MG63 (cell line): ENCODE measurements at places on chromosomes 5 and 9.

DNA sequence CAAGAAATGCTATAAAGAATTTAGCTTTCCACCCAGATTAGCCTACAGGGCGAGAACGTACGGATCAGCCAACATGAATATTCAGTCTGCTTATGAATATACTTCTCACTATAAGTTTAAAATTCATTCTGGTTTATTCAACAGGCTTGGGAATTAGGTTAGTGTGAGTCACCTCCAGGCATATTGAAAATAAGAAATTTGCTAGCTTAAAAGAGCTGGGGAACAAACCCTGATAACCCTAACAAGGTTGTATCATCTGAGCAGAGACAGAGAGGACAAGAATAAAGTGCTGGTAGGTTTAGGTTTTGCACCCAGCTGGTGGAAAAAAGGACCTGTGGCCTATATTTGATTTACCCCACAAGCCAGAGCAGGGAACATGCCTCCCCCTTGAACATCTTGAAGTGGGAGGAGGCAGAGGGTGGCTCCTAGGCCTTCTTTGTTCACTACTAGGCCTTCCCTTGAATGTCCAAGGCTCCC, 12.3 kb downstream of the FNBP1 start:
- no peak for DNase-seq

- no peak for DNase-seq
These were observed 7.4 kb upstream of the ADGRD2 start for GRCh38 chr9:124442826-124443225.

GRCh38 chr5:101995585-101995984, 300.5 kb downstream of the SLCO4C1 start:
- no peak for DNase-seq

- DNase-seq: no peak
These were observed 2.0 kb upstream of the MXD3 start for GRCh38 chr5:177313561-177314259.

DNA sequence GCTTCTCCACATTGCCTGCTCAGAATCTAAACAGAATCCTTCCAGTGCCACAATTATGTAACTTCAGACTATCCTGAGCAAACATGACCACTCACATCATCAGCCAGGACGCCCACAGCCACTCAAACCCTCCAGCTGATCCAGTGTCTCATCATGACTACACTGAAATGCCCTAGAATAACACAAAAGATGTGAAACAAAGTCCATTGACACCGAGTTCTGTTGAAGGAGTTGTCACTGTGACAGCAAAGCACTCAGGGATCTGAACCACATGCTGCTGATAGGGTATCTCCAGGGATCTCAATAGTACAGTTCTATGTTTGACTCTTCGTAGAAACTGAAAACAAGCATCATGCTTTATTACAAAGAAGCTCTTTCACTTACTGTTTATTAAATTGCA, 150.2 kb downstream of the GABBR2 start:
- DNase-seq: no peak

DNA sequence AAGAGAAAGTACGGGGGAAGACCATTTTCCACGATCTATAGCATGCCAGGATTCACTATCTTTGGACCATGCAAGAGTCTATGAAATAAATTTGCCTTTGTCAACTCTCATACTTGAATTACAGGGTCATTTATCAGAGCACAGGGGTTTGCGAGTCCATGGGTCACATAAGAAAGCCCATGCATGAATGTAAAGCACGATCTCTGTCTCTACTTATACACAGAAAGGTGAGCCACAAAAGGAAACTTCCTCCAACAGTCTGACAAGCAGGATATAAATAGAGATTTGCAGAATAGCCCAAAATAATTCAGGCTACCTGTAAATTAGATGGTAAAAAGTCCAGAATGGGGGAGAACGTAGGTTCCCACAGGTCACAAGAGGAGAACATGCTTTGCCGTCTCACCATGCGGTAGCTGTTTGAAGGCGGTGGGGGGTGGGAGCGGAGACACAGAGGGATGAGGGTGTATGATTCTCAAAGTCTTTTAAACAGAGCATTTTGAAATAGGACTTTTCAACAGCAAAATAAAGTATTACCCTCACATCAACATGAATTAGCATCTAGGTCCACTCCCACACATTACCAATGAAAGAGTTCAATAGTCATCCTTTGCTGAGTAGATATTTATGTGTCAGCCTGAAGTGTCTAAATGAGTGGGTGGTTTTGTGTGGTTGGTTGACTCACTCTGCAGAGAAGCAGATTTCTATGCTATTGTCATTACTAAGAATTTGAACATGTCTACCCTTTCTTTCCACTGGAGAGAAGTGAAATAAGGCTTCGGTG, 279.7 kb downstream of the EBF1 start:
- peak; percentile 28 for DNase-seq

GRCh38 chr9:69027355-69028097, 8.0 kb upstream of the FXN start:
- DNase-seq: no peak

GRCh38 chr5:139669662-139670368, 21.7 kb downstream of the CXXC5 start:
- DNase-seq: no peak

DNA sequence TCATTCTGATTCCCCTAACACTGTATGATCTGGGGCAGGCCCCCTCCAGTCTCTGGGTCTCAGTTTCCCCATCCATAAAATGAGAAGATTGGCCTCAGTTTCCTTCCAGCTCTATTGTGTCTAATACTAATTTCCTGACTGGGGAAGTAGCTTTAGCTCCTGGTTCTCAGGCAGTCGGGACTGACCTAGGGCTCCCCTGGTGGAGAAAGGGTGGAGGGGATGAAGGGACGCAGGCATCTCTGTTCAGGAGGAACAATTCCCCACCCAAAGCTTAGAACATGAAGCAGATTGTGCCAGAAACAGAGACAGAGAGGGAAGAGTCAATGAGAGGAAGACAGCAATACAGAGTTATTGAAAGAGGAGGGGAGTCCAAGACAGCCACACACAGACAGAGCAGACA, 14.2 kb upstream of the PTGS1 start:
- no peak for DNase-seq

DNA sequence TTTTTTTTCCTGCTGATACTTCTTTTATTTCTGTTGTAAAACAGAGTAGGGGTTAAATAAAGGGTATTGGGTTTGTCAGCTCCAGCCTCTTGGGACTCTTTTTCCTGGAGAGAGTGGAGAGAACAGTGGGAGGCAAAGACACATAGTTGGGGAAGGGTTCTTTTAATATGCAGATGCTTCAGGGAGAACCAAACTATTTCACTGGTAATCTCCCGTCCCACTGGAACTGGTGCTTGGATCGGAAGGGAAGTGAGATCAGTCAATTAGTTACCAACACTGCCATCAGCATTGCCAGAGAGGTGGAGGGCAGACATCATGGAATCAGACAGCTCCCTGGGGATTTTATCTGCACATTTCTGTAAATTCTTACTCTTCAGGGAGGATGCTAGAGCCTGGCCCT, 47.6 kb upstream of the ELOVL7 start:
- no peak for DNase-seq

DNA sequence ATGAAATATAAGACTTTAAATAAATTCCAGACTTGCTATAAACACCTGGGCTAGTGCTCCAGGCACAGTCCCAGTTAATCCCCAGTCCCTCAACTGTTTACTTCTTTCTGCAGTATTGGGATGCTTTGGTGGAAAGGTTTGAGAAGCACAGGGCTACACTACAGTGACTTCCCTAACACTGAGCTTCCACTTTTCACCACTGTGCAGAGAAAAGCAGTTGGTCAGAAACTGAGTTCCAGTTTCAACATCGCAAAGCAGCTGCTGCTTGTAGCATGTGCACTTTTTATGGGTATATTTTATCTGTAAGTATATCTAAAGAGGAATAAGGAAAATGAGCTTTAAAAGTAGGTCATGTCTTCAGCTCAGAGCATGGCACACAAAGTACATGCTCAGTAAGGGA, 339.7 kb downstream of the NTRK2 start:
- DNase-seq: no peak

DNA sequence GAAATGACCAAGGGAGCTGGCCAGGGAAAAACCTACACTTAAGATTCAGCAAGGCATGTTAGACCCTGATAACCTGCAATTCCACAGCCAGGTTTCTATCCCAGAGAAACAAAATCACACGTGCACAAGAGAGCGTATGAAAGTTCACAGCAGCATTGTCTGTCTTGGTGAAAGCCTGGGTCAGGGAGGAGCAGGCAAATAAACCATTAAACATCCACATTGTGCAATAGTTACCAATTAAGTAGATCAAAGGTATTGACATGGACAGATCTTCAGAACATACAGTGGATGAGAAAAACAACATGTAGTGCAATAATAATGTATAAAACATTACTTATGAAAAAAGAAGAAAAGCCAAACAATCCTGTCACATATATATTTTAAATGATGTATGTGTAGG, 15.9 kb upstream of the GPX3 start:
- no peak for DNase-seq

- no peak for DNase-seq
These were observed 92.5 kb downstream of the SIL1 start for GRCh38 chr5:139105621-139106071.

- DNase-seq: no peak
These were observed 59.9 kb upstream of the ZNF354A start for GRCh38 chr5:178790371-178790770.

GRCh38 chr5:170960567-170960966, 98.7 kb downstream of the RANBP17 start:
- DNase-seq: no peak

DNA sequence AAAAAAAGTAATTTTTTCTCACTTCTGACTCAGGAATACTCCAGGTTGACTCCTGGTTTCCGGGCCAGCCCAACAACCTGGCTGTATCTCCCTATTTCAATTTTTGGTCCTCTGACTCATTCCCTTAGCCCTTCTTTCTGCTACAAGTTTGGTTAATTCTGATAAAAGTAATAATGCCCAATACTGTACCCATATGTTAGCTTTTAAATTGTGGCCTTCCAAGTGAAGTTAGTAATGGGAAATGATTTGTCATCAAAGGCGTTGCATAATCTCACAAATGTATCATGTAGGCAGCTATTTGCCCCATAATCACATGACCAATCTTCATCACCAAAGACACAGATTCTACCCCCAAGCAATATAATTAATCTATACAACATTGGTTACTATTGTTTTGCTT, 31.1 kb upstream of the BNC2 start:
- no peak for DNase-seq

- peak; percentile 53 for DNase-seq
These were observed 1.5 kb upstream of the TTC39B start for GRCh38 chr9:15308511-15308910.

GRCh38 chr5:95760273-95761191, 29.4 kb downstream of the RHOBTB3 start:
- peak; percentile 39 for DNase-seq

- no peak for DNase-seq
These were observed 173.8 kb upstream of the MVB12B start for GRCh38 chr9:126152622-126153362.

- no peak for DNase-seq
These were observed 39.4 kb downstream of the RUSC2 start for GRCh38 chr9:35529161-35529823.

DNA sequence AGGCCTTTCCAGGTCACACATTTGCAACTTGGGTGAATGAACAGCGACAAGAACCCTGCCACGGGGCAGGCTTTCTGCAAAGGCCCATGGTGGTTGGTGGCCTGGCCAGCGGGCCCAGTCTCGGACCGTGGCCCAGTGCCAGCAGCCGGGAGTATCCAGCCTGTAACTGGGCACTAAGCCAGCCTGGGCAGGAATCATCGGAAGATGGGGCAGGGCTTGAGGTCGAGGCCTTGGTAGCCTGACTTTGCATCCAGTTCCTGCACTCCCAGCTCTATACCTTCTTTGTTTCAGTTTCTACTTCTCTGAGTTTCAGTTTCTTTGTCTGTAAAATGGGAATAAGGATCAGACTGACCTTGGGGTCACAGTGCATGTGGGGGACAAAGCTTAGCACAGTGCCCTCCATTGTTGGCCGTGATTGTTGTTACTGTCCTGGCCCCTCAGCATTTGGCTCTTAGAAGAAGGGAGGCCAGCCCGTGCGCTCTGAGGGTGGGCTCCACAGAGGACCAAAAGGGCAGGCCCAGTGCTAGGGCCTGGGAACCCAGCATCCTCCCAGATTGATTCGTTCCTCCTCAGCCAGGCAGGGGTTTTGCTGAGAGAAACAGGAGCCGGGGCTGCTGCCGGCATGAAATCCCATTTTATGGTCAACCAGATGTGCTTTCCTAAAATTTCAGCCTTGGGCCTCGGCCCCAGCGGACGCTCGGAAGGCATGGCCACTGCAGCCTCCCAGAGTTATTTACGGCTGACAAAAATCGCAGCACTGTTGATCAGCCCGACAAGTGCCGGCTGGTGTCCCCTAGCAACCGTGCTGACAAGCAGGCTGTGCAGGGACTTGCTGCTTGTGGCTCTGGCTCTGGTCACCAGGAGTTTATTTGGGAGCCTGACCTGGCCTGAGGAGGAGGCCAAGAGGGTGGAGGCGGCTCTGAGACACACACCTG, 43.6 kb downstream of the JADE2 start:
- peak; percentile 88 for DNase-seq

DNA sequence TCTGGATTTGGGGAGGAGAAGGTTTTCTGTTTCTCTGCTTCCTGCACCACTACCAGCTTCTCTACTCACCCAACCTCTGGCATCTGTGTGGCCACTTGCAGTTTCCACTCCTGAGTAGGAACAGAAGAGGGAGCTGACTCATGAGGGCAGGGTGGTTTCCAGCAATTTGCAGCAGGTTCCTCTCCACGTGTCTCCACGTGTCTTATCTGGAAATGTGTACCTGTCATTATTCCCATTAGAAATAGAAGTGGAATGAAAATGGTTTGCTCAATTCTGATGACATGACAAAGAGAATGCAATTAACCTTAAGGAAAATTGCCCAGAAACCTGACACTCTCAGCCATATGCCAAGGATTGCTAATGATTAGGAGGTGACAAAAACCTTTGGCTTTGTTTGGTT, 33.0 kb downstream of the EGFLAM start:
- peak; percentile 2 for DNase-seq

DNA sequence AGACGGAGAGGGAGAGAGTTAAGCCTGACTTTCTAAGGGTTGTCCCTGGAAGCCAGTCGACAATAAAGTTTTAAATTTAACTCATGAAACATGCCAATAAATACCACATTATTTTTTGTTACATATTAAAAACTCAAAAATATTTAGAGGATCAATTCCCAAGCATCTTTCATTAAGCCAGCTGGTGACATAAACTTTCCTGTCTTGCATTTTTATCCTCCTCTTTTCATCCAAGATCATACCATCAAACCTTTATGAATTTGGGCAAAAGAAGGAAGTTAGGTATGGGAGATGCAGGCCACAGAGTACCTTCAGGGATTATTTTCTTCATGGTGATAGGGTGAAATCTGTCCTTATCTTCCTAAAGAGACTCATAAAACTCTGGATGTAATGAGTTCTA, 178.3 kb upstream of the FBXL17 start:
- DNase-seq: no peak
